RKO (cell line): ENCODE measurements at places on chromosomes 4 and X.

DNA sequence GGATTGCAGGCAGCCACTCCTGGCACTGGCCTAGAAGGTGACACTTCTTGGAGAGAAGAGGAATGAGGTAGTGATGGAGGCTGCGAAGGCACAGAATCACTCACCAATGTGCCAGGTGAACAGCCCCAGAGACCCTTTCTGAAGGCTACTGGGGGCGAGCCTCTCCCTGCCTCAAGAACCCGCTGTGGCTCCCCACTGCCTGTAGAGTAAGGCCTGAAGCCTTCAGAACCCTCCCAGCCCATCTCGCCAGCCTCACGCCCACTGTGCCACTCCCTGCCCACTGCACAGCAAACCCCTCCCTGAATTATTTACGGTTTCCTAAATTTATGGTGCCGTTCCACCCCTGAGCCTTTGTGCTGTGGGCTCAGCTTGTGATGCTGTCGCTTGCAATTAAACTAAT is 24.2 kb upstream of the SORCS2 start:
- DNase-seq = no peak

GRCh38 chr4:2621419-2621818 is 85.0 kb downstream of the FAM193A start:
- DNase-seq = no peak

DNA sequence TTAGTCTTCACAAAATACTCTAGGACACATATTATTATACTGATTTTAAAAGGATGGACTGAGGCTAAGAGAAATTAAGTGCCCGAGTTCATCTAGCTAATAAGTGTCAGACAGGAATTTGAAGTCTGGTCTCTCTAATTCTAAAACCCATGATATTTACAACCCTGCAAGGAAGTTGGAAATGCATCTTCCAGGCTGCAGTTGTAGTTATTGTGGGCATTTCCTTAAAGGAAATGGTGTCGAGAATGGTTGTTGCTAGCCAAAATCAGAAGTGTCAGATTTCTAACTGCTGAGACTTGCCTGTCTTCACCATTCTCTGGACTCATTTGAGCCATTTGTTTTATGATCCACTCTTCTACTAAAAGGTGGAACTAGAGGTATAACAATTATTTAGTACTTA is 82.5 kb downstream of the FAT4 start:
- DNase-seq = no peak

DNA sequence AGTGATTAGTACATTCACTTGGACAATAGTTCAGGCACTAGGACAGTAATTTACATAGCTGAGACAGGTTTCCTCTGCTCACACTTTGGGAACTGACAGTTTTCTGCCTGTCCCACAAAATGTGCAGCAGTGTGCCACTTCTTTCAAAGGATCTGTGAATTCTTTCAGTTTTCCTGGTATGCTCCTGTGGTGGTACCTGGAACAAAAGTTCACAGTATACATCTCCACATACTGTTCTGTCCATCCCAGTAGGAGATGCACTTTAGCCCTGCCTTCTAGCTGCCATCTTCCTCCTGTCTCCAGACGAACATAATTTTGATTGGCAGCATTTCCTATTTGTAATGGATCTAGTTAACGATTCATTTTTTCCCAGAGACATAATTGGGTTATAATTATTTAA is 360.8 kb upstream of the CXorf51B start:
- no peak for DNase-seq

- DNase-seq = no peak
These were observed 490 bp upstream of the PDZD4 start for GRCh38 chrX:153830640-153831428.

DNA sequence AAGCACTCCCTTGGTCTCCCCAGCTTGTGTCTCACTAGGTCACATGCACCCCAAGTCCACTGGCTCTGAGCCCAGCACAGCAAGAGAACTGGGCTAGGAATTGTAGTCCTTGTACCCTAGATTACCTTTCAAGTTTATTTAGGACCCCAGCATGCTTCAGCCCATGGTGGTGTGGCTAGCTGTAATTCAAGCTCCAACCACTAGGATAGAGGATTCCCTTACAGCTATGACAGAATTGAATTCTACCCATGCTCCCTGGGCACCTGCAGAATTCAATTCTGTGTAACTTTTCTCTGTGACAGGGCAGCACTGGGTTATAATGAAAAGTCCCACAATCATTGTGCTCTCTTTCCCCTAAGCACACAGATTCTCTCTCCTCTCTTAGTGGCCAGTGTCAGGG is 253.8 kb upstream of the DMD start:
- no peak for DNase-seq

GRCh38 chr4:153222707-153223426 is 18.6 kb downstream of the TRIM2 start:
- DNase-seq = peak; percentile 59

DNA sequence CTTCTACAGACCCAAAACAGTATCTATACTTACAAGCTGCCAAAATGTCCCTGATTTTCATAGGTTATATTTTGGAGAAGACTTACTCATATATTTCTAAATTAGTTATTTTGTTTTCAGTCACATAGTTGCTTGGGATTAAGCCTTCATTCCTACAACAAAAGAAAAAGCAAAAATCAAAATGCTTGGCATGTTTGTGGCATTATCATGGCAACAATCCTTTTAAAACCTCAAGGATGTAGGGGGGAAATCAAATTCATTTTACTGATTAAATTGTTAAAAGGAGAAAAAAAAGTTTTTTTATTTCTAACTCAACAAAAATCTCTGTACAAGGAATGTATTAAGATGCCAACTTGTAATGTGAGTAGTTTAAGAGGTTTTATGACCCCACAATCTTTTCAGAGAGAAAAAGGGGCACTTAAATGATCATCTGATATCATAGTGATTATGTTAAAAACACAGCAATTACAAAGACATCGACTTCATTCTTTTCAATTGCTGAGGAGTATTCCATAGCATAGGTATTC is 23.5 kb downstream of the TXK start:
- DNase-seq = no peak

DNA sequence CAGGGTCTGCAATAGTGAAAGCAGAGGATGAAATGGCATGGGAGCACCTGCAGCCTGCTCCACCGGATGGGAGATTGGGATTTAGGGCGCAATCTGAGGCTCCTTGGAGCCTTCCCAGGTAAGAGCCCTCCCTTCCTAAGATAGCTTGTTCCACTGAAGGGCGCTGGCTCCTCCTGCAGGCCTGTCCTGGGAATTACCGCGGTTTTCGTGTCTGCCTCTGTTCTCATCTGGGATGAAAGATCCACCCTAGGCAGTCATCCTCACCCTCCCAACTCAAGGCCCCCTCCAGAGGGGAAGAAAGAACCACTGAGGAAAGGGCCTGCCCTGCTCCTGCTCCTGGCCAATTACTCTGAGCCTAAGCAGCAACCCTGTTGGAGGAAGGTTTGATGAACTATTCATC is 547.5 kb downstream of the SMARCA1 start:
- DNase-seq = peak; percentile 18

DNA sequence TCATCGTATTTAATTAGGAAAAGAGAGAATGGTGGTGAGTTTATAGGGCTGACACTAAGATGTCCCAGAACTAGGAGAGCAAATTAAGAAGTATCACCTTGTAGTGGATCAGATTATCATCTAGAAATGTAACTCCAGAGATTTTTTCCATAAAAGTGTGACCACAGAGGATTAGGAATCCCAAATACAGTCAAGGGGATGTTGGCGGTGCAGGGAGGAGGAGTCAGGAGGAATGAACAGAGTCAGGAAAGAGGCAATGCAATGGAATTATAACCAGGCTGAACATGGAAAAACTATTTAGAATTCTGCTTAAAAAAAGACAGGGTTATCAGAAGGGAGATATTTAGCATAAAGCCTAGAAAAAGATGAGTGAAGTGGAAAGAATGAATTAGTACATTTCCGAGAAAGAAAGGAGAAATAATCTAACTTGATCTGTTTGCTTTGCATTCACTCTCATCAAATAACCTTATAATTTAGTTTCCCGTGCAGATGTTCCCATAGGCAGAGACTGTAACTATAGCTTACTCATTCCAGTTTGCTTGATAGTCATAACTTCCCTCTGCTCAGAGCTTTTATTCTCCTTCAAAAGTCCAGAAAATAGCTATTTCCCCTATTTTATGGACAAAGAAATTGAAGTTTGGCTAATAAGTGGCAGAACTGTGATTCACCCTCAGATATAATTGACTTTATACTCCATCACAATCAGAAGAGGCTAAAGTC is 56.4 kb downstream of the SCFD2 start:
- DNase-seq = no peak

- peak; percentile 17 for DNase-seq
These were observed 98.7 kb downstream of the GLUD2 start for GRCh38 chrX:121146059-121146628.

DNA sequence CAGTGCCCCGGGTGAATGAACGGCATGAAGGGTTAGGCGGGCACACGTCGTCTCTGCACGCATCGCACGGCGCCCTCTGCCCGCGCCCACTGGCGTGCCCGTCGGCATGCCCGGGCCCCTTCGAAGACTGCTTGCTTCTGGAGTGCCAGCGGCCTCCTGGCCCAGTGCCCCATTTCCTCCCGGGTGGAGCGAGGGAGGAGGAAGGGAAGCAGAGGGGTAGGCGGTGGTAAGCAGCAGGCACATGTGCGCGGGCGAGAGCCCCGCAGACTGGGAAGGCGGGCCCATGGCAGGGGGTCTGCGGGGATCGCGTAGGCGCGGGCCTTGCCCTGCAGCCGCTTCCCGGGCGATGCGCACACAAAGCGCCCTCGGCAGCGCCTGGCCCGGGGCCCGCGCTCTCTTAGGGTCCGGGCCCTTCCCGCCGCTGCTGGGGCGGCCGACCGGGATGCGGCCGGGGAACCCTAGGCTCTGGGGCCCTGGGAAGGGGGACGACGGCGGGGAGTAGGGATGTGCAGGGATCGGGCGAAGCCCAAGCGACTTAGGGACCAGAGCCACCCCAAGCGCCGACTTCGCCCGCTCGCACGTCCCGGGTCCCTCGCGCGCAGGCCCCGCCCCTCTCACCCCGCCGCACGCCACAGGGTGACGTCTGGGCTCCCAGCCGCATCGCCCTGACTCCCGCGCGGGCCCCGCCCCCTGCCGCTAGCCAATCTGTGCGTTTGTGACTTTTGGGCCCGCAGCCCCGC is 866 bp upstream of the EMD start:
- DNase-seq = no peak

DNA sequence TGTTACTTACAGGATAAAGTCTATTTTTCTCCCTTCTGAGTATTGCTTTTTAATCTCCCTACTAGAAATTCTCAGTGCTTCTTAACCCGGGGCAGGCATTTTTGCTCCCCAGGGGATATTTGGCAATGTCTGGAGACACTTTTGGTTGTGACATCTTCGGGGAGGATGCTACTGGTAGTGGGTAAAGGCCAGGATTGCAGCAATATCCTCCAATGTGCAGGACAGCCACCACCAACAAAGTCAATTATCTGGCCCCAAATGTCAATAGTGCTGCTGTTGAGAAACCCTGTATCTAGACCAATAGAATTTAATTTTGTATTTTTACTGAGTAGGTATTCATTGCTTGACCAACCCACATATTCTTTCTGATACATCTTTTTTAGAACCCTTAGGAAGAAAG is 669.5 kb upstream of the MAGEB2 start:
- no peak for DNase-seq

DNA sequence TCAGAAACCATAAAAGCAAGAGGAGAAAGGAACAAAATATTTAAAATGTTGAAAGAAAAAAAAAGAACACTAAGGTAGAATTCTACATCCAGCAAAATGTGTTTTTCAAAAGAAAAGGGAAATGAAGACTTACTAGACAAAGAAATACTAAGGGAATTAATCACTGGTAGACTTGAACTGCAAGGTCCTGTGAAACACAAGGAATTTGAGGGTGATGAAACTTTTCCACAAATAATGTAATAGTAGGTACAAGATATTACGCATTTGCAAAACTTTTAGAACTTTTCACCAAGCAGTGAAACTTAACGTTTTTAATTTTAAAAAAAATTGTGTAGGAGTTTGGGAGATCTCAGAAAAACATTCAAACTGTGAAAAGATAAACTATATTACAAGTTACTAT is 180.3 kb upstream of the MAGEB16 start:
- no peak for DNase-seq

DNA sequence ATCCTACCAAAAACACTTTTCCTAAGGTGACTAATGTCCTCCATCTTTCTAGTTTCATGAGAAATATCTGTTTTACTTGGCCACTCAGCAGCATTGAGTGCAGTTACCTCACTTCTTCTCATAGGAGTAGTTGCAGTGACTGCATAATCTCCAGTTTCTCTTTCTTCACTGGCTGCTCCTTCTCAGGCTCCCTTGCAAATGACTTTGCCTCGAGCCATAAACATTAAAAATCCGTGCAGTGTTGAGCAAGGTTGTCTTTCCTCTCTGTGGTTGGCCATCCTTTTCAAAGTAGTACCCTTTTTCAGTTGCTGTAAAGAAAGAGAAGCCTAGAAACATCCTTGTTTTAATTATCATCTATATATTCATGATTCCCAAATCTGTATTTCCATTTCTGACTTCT is 10.2 kb upstream of the PRKG2 start:
- DNase-seq = no peak

DNA sequence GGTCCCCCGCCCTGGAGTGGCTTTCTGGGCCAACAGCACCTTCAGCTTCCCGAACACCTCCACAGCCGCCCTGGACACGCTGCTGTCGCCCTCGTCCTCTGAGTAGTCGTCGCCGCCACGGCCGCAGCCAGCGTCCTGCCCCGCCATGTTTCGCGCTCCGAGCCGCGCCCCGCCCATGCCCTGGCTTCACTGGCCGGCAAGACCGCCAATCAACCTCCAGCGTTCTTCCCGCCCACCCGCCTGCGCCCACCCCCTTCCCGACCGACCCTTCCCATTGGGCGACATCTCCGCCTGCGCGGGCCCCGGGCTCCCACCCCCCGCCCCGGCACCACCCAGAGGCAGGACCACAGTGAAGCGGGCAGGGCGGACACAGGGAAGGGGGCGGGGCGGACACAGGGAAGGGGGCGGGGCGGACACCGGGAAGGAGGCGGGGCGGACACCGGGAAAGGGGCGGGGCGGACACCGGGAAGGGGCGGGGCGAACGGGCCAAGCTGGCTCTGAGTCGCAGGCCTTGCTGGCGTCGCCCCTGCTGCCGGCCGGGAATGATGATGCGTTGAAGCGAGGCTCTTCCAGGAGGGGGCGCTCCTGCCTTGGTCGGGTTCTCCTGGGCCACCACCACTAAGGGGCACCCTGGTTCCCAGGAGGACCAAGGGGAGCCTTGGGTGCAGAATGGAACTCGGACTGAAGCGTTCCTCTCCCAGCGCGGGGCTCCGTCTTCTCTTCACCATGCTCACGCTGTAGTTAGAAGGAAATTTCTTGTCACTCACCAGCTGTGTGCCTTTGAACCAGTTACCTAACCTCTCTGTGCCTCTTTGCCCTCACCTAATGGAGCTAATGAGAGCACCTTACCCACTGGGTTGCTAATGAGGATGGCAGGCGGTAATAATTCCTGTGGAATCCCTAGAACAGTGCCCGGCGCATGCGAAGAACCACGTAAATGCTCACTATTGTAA is at the start of gene HAUS7:
Gene HAUS7 (minus strand): TSS at position 166 of the 953 bp plus-strand sequence. CDS start 19 bp downstream, at position 147.
- peak; percentile 83 for DNase-seq
